Upper lobe of right lung (tissue), 1 donor: ENCODE measurements at places on chromosomes 7 and 10.
A peak's percentile ranks its signal among the peaks of the same experiment; 100 is the strongest.

- DNase-seq, result no peak
Measured at GRCh38 chr10:12941966-12942365, 59.5 kb downstream of the CCDC3 start.

- no peak for DNase-seq
Measured at GRCh38 chr7:132145466-132145865, 430.8 kb downstream of the PLXNA4 start.

DNA sequence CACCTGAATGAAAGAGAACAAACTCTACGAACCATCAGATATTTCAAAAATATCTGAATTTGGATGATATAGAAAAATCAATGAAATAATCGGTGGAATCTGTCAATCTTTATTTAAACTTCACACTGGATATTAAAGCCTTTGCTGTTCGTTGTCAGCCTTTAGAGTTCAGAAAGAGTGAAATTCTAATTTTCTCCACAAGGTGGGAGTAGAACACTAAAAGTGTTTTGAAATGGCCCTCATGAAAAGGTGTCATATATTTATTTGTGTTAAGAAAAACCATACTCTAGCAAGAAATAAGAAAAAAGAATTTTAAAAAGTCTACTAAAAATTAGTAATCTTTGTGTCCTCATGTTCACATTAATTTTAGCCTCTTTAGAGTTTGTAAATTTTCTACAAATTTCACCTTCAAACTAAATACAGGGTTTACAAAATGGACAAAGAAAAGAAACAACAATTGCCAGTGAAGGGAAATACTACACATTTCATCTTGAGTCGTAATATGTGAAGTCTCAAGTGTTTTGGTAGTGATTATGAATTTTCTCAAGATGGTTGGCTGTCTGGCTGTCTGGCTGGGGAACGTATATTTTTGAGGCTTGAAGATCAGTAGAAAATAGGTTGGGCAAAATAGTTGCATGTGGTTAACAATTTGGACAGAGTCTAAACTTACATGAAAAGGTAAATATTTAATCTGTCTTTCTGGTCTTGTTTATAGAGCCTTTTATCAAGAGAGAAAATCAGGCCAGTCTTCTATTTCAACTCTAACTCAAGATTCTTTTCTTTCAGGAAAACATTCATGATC, 43.7 kb downstream of the DNAJB9 start:
- DNase-seq, result no peak

DNA sequence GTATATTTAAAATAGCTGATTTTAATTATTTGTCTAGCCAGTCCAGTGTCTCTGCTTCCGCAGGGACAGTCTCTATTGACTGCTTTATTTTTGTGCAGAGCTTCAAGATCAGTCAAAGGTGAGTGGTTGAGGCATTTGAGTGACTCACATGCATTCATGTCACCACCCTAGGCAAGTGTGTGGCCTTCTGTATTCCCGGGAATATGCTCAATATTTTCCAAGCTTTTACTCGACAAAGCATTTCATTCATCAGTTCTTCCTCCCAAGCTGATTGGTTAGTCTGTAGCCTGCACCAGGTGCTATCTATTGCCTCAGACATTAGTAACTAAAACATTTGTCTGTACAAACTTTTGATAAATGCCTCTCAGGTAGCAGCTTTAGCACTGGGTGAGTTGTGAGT, 471.5 kb upstream of the NRG3 start:
- DNase-seq, result no peak

DNA sequence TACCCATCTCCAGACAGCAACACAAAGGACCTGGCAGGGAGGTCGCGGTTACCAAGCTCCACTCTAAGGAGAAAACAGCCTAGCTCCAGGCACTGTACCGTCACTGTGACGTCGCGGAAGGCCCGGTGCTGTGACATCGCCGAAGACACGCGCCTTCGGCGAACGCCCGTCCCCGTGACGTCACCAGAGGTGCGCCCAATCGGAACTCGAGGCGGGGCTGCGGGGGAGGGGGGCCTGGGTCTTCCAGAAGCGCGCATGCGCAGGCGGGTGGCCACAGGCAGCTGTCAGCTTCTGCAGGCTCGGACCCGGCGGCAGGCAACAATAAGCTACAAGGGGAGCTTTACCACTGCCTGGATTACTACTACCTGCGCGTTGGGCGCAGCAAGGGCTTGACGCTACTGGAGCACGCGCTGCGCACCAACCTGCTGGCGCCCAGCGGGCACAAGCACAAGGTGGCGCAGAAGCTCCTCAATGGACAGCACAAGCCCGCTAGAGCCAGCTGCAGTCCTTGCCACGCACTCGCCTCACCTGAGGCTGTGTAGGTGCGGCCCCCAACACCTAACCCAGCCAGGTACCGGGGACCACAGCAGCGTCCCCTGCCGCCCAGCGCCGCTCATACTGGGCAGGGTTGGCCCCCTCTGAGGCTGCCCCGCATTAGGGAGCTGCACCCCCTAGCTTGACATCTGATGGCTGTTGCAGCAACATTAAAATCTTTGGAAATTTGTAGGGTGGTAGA, 208.4 kb downstream of the TPST1 start:
- DNase-seq, result peak; percentile 91

GRCh38 chr7:100221231-100221718, 1.5 kb downstream of the PVRIG start:
- no peak for DNase-seq

DNA sequence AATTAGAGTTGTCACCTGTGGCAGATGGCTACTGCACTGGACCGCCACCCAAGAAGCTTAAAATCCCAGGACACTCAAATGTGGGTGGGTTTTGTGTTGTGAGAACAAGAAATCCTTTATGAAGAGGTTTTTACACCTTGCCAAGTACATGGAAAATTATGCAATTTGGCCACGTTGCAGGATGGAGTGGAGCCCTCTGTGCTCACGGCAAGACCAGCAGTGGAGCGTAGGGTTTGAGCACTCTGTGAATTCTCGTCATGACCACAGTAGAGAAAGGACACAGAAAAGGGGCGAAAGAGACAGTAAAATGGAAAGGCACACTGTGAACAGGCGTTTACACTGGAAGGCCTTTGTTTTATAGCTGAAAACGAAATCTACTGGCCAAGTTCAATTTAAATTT, 222.6 kb downstream of the ADARB2 start:
- no peak for DNase-seq

DNA sequence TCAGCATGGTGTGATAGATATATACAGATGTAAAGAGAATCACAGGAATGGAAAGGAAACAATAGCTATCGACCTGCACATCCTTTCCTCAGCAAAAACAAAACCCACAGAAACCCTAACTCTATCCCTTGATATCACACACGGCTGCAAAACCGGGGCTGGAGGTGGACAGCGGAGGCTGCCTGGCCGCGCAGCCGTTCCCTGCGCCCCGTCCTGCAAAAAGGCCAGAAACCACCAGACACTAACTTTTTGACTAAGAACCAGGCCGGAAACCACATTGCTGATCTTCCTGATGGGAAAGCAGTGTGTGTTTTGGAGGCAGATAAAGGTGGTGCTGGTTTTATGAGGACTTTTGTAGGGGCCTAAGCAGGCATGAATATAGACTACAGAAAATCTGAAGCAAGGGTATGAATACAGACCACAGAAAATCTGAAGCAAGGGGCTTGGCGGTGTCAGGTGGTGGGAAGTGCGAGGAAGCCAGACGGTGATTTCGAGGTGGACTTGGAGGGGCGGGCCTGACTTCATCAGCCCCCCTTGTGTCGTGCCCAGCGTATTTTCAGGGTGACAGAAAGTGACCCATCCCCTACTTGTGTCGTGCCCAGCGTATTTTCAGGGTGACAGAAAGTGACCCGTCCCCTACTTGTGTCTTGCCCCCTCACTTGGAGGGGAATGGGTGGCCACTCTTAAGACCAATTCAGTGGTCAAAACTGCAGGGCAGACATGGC, 123.3 kb downstream of the WDR37 start:
- DNase-seq, result peak; percentile 13

DNA sequence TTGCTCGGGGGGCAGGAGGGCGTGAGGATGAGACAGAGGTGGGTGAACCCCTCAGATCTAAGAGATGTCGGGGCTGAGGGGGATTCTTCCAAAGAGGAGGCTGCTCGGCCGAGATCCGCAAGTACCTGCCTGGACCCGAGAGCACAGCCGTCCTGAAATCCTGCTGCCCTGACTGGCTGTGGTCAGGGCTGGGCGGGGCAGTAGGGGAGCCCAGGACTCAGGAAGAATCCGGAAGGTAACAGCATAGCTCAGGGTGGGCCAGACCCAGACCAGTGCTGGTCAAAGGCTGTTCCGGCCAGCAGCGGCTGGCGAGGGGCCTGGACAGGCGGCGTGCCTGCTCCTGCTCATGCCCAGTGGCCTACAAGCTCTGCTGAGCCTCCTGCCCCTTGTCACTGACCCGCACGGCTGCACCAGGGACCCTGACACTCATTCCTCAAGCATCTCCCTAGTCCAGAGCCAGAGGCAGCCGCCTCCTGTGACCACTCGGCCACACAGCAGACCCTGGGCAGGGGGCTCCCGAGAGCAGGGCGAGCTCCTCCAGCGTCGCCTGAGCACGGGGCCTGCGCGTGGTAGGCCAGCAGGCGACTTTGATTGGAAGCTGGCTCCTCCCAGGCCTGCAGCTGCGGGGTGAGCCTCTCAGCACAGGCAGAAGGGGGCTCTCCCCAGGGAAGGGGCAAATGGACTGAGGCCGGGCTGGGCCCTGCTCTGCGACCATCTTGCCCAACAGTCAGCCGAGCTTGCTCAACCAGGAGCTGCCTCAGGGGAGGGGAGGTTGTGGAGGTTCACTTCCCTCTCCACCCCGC, 3.1 kb upstream of the ADAP1 start:
- DNase-seq, result peak; percentile 74

GRCh38 chr7:91636129-91636724, 244.3 kb downstream of the MTERF1 start:
- no peak for DNase-seq

- no peak for DNase-seq
Measured at GRCh38 chr7:30430276-30430675, 48.3 kb downstream of the NOD1 start.

GRCh38 chr7:126605553-126605952, 647.2 kb downstream of the GRM8 start:
- DNase-seq, result no peak

- DNase-seq, result no peak
Measured at GRCh38 chr10:10796774-10797415, 220.8 kb upstream of the CELF2 start.

- DNase-seq, result no peak
Measured at GRCh38 chr10:62384057-62384446, 9.9 kb downstream of the ZNF365 start.

DNA sequence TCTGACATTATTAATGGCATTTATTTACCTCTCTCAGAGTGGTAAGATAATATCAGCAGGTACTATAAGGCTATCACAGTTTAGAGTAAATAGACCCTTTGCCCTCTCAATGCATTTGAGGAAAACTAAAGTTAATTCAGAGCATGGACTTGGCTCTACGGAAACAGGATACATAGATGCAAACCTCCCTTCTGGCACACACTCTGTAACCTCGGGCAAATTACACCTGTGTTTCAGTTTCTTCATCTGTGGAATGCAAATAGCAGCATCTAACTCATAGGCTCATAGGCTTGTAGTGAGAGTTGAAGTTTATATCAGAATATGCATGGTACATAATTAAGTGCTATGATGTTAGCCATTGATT, 5.6 kb downstream of the RAPGEF5 start:
- no peak for DNase-seq

DNA sequence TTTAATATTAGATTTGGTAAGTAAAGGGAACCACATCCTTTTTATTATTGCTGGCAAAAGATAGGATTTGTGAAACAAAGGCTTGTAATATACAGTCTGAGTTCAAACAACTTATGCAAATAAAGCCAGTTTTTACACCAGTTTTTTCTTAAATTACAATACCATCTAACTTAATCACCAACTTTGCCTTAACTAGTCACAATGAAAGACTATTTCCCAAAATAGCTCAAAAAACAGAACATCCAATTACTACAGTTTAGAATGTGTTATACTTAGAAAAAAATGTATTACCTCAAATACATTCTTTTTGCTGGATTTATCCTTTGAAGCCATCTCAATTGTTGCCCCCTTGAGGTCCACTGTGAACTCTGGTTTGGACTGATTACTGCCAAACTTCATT, 108.5 kb downstream of the ARHGAP12 start:
- DNase-seq, result no peak

DNA sequence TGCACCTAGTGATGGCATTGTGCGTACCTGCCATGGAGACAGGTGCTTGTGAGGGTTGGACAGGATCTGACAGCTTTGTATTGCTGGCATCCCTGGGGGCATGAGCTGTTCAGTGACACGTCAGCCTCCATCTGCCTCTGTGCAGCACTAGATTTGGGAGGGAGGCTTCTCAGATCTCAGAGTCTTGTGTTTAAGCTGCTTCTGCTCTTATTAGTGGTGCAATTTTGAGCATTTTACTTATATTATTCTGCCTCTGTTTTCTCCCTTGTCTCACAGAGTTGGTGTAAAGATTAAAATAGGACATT, 5.1 kb downstream of the ARHGAP22 start:
- no peak for DNase-seq

- DNase-seq, result no peak
Measured at GRCh38 chr7:77202481-77202976, 2.9 kb upstream of the FGL2 start.

- DNase-seq, result no peak
Measured at GRCh38 chr10:102814453-102814871, 22.8 kb downstream of the CYP17A1 start.

- no peak for DNase-seq
Measured at GRCh38 chr7:30382607-30383006, 96.0 kb downstream of the NOD1 start.

- DNase-seq, result no peak
Measured at GRCh38 chr10:24854256-24854655, 98.2 kb downstream of the PRTFDC1 start.

- DNase-seq, result no peak
Measured at GRCh38 chr10:102066399-102067088, 1.4 kb downstream of the HPS6 start.

GRCh38 chr7:91165006-91165845, 99.0 kb upstream of the FZD1 start:
- DNase-seq, result no peak

- no peak for DNase-seq
Measured at GRCh38 chr7:153523320-153524015, 528.7 kb upstream of the DPP6 start.

DNA sequence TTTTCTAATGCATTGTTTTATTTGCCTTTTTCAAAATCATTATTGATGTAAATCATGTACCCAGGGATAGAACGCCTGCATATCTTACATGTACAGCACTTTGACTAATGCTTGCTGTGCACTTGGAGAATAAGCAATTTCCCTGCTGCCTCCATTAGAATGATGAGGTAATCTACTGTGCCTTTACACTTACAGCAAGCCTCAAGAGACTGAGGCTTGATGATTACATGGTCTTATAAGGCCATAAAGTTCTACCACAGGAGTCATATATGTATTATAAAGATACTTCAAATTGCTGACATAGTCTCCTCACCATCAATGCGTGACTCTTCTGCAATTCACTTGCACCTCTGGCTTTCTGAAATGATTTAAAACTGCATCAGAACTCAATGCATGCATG, 328.6 kb upstream of the HGF start:
- no peak for DNase-seq
